GOT3 (cell line): ENCODE measurements at places on chromosomes 16 and 17.

- DNase-seq = no peak
These were observed 818 bp upstream of the CBX8 start for GRCh38 chr17:79797492-79798298.

- peak; percentile 45 for DNase-seq
These were observed 21.4 kb downstream of the KCNJ12 start for GRCh38 chr17:21397341-21398190.

- no peak for DNase-seq
These were observed 1.5 kb upstream of the SYT17 start for GRCh38 chr16:19166500-19166899.

GRCh38 chr16:81403601-81404391 is 40.8 kb upstream of the CMIP start:
- no peak for DNase-seq

- no peak for DNase-seq
These were observed 83.2 kb downstream of the WSCD1 start for GRCh38 chr17:6153375-6153774.

DNA sequence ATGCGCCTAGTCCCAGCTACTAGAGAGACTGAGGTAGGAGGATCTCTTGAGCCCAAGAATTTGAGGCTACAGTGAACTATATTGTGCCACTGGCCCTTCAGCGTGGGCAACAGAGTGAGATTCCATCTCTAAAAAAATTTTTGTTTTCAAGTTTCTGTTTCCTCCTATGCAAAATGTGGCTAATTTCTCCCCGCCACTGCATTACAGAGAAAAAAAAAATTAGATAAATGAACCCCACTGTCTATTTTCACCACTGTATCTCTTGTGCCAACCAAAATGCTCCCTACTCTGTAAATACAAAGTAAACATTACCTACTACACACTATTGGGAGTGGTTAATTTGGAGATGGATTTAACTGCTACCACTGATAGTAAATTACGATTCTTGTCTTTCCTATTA is 2.0 kb downstream of the MARF1 start:
- no peak for DNase-seq

DNA sequence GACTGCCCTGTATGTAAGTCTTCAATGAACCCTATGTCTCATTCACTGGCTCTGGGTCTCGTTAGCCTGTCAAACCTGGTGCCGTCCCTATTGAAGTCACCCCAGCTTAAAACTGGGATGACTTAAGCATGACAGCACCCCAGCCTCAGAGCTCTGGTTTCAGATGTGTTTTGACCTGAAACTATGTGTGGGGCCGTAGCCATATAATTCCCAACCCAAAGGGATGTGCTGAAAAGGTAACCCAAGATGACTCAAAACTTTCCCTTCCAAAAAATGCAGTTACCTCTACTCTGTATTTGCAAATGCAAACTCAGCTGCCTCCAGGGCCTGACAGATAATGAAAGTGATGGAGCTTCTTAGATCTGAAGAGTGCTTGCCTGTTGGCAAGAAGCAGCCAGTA is 478.3 kb upstream of the ERCC4 start:
- no peak for DNase-seq

- DNase-seq = no peak
These were observed 52.5 kb downstream of the LITAF start for GRCh38 chr16:11534262-11534661.

DNA sequence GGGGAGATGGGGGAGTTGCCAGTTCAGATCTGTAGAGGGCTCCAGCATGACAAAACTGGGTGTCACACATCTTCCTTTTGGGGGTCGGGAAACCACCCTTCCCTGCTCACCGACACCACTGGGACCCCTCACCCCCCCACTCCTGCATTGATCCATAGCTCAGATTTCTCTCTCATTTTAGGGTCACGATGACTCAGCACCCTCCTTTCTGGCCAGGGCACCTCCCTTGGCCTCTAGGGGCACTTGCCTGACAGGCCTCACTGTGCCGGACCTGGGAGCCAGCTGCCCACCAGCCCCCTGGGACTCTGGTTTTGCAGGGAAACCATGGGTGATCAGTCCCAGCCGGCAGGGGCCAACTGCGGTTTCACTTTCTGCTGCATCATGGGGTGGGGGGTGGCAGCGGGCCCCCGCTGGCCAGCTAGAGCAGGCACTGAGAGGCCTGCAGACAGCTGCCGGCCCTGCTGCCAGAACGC is 239.4 kb downstream of the MRTFB start:
- DNase-seq = no peak

GRCh38 chr16:56372013-56372634 is 53.2 kb downstream of the AMFR start:
- no peak for DNase-seq

- DNase-seq = no peak
These were observed 128.1 kb downstream of the AIPL1 start for GRCh38 chr17:6306820-6307219.

GRCh38 chr17:10081571-10082169 is 116.7 kb downstream of the GAS7 start:
- DNase-seq = no peak

DNA sequence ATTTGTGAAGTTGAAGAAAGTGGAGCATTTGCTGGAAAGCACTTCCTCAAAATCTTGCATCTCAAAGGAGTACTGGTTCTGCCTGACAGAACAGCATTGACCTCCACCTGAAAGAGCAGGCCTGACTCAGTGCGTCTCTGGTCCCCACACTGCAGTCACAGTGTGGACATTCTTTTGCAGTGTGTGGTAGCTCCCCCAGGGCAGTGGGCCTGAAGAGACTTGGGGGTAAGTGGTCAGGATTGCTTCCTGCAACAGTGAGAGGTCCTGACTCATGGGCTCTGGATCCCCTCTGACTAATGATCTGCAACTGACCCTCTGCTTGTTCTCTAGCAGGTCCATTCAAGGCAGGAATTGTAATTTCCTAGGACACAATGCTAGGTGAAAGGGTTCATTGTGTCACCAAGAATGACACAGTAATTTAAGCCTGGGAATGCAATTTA is 204.9 kb upstream of the KCNJ16 start:
- DNase-seq = no peak

GRCh38 chr16:11424118-11424460 is 78.8 kb downstream of the RMI2 start:
- no peak for DNase-seq

DNA sequence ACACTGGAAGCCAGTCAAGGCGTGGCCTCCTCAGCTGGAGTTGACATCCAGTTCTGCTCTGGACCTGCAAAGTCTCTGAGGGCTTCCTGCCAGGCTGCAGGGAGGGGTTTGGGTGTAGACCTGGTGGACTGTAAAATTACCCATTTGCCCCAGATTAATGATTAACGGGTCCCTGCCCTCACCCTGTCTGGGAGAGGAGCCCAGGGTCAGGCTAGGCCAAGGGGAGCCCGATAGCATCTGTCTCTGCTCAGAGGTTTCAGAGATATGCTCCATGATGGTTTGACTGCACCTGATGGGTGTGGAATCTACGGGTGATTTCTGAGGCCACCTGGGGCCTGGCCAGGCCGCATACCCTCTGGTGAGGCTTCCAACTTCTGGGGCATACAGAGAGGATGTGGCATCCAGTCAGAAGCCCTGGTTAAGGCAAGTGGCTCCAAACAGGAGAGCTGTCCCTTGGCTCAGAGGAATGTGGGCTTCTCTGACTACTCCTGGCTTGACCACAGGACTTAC is 11.2 kb downstream of the PPY start:
- no peak for DNase-seq

DNA sequence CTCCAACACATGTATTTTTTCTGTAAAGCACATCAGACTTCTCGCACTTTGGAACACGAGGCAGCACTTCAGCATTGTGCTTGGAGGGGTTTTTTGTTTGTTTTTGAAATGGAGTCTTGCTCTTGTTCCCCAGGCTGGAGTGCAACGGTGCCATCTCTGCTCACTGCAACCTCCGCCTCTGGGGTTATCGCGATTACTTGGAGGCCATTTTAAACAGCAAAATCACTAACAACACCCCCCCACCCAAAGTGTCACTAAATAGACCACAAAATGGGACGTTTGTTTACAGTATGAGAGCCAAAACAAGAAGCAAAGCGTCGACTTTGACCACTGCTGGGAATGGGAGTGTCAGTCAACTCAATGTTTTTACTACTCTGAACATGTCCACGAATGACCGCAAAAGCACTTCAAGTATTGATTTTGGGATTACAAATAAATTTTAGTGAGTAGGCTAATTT is 9.0 kb upstream of the C16orf87 start:
- DNase-seq = no peak

DNA sequence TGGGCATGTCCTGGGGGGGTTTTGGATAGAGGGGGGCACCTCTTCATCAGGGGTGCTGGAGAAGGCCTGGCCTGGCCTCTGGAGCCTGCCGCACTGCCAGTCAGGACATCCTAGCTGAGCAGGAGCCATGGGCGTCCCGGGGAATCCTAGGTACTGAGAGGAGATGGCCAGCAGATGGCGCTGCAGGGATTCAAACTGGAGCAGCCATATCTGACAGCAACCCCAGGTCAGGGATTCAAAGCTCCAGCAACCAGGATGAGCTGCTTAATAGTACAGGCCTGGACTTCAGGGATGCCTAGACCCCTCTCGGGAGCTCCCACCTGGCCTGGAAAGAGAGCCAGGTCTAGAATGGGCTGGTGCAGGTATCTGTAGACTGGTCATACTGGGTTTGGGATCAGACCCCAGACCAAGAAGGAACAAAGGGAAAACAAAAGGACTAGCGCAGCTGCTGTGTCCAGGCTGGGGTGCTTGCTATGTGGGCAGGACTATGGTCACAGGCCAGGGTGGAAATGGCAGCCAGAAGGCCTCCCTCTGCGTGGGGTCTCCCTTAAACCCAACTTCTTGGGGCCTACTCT is 306.9 kb upstream of the RBFOX1 start:
- DNase-seq = no peak

- DNase-seq = no peak
These were observed 211.4 kb upstream of the ERCC4 start for GRCh38 chr16:13708347-13709120.

DNA sequence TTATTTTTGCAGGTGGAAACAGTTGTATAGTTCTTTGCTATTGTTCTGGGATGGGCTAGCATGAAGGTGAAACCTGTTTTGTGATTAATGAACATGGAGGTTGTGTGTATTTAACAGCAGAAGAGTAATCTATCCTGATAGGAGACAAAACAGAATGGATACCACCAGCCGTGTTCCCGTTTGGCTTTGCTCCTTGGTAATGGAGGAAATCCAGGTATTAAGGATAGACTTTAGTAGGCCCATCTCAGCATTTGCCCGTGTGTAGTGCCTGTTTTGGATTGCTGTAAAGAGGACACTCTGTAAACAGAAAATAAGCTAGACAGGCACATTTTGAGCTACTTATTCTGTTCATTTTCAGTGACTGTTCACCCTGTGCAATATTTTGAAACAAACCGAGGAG is 215.1 kb downstream of the RBFOX1 start:
- DNase-seq = no peak

DNA sequence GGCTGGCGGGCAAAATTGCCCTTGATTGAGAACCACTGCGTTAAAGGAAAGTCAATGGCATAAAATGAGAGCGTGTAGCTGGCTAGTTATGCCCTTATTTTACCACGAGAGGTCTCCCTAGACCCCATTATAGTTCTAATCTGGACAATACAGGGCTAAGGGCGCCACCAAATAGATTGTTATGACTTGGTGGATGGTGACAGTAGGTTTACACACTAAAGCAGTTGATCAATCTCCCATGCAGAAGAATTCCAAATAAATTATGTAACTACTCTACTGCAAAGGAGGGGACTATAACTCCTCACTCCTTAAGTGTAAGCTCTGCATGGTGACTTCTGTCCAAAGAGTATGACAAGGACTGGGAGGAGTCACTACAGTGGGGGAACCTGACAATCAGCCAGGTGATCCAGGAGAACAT is 20.4 kb upstream of the YPEL2 start:
- no peak for DNase-seq

- DNase-seq = peak; percentile 33
These were observed 680 bp downstream of the SKA2 start for GRCh38 chr17:59154292-59154720.

DNA sequence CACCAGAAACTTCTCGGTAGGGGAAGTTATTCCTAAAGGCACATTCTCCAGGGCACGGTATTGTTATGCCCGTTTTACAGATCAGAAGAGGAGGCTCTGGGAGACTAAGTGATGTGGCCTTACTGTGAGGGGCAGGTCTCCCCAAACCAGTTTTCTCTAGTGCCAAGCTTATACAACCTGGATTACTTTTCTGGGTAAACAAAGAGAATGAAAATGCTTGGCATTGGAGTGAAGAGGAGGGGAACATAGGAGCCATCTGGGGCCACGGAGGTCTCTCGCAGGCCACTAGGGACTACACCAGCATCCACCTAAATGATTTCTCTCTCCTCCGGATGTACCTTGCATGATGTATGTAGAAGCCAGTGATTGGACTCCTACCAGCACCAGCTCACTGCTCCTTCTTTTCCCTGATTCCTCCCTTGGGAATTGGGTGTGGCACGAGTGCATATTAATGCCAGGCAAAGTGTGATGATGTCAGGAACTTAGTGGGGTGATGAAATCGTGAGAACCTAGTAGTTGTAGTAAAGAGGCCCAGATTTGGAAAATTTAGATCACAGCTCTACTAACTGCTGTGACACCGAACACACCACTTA is 674 bp downstream of the TOM1L1 start:
- DNase-seq = no peak

DNA sequence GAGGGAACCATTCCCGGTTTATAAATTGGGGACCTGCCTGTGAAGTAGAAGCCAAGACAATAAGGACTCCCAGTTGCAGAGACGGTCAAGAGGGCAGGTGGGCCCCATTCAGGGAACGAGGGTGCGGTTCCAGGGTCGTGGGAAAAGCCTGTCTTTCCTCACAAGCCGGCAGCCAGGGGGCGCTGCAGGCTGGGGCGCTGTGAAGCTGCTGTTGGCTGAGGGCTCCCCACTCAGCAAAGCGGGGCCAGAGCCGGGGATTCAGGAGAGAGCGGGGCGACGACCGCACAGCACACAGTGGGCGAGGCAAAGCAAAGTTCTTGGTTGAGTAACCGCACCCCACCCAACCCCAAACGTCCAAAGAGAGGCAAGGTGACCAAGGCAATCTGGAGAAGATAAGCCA is 24.9 kb downstream of the CDRT15 start:
- DNase-seq = no peak

DNA sequence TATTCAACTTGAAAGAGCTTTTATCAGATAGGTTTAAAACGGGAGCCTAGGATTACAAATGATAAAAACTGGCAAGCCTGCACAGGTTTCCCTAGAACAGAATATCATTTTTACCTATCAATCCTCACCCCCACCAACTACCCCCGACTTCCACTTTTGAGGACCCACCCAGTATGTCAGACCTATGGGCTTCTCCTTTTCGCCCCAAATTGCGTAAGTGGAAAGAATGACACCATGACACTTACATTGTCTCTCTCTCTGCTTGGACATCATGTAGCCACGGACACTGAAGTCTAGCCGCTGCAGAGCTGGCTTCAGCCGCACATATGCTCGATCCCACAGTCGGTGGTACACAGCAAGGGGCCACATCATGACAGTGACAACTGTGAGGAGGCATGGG is 7.4 kb upstream of the PSMC3IP start:
- no peak for DNase-seq

GRCh38 chr16:9607515-9608230 is 516.2 kb downstream of the HAPSTR1 start:
- no peak for DNase-seq

GRCh38 chr16:67346341-67346740 is 19.7 kb downstream of the LRRC36 start:
- no peak for DNase-seq

GRCh38 chr16:31192856-31193642 is 9.5 kb downstream of the PYCARD start:
- no peak for DNase-seq

GRCh38 chr16:69939821-69940585 is 11.1 kb upstream of the CLEC18A start:
- no peak for DNase-seq
